ENCODE measurements at places on chromosomes 11 and 22.

DNA sequence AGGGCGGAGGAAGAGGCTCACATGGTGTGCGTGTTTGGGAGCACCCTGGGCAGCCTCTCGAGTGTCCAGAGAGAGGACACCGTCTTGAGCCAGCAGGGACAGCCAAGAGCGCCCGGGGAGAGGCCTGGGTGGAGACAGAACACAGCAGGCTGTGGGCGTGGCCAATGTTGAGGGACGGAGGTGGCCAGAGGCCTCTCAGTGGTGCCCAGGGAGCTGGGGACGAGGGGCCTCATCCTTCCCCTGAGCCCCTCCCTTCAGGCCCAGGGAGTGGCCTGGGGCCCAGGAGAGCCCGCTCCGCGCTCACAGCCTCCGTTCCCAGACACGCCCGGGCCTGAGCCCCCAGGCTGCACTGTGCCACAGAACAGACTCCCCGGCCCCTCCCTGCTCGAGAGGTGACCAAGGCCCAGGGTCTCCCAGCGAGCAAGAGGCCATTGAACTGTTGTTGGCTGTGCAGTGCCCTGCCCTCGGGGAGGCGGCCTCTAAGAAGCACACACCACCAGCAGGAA is 48.4 kb downstream of the CDKN1C start:
- no peak for DNase-seq

- DNase-seq = no peak
Observed at GRCh38 chr11:29914203-29914930, 102.5 kb downstream of the KCNA4 start.

- DNase-seq = no peak
Observed at GRCh38 chr11:95104856-95105255, 15.2 kb downstream of the ENDOD1 start.

DNA sequence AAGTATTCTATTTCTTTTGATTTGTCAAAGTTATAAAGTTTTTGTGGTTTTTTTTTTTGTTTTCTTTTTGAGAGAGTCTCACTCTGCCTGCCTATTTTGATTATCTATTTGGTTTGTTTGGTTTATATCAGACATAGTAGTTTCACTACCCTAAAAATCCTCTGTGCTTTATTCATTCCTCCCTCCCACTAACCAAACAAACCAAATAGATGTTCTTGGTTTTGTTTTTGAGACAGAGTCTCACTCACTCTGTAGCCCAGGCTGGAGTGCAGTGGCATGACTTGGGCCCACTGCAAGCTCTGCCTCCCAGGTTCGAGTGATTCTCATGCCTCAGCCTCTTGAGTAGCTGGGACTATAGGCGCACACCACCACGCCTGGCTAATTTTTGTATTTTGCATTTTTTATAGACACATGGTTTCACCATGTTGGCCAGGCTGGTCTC is 67.9 kb downstream of the ENTHD1 start:
- DNase-seq = no peak

DNA sequence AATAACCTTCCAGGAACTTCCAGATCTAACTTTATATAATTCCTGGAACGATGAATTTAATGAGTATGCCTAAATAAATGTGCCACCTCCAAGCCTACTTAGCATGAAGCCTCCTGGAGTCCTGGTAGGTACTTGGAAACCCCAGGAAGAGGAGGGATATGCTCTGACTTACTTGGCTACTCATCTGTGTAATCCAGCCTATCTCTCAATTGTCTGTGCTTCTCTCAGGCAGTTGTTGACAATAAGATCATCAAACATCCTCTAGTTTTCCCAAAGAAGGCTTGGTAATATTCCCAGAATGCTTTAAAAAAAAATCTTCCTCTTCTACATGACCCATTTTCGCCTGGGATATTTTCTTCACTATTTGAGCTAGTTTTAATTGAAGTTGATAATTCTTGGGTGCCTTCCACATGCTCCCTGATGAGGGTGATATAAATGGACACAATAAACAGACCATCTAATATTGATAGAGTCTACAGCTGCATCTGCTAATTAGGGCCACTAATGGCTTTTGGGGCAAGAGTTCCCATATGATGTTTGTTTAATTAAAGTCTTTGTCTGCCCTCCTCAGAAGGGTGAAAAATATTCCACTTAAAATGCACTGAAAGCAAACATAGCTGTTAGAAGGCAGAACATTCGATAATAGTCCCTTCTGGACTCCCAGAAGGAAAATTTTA is 75.5 kb upstream of the RAB38 start:
- no peak for DNase-seq

All from NCI-H748 treated with DMSO at 0.1 percent for 48 hours (cell line).